Ecto neural progenitor cell (in vitro differentiated cells): ENCODE measurements at places on chromosomes 13 and 19.
A peak's percentile ranks its signal among the peaks of the same experiment; 100 is the strongest.

GRCh38 chr19:40232479-40232878, 6.0 kb upstream of the CCNP start:
- DNase-seq: no peak

GRCh38 chr13:27708325-27708724, 84.0 kb upstream of the GSX1 start:
- no peak for DNase-seq

GRCh38 chr19:42158926-42159325, 26.7 kb upstream of the POU2F2 start:
- DNase-seq: no peak

DNA sequence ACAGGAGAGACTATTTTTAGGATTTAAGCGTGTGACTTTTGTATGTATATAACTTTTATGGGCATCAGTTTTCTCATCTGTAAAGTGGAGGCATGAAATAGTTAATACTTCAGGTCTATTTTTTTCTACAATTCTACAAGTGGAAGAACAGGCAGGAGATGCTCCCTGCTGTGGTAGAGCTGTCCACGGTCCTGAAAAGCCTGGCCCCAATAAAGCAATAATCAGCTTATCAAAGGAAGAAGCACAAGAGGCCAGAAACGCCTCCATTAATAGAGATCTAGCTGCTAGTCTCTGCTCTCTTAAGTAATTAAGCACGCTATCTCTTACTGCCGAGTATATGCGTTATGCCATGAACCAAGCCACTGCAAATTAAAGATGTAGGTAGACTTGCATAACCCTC, 28.0 kb upstream of the WASF3 start:
- peak; percentile 82 for DNase-seq

GRCh38 chr13:42991898-42992763, at the start of gene EPSTI1:
TSS of gene EPSTI1 (minus strand) at chr13:42992241. CDS start at chr13:42992165, 76 bp downstream.
- peak; percentile 76 for DNase-seq

GRCh38 chr13:52187029-52187423, 27.6 kb upstream of the NEK3 start:
- no peak for DNase-seq

- DNase-seq: no peak
Observed at GRCh38 chr19:49861541-49862378, 5.6 kb downstream of the PNKP start.
